Mammary epithelial cell (primary cell): ENCODE measurements at places on chromosomes 12 and 14.

DNA sequence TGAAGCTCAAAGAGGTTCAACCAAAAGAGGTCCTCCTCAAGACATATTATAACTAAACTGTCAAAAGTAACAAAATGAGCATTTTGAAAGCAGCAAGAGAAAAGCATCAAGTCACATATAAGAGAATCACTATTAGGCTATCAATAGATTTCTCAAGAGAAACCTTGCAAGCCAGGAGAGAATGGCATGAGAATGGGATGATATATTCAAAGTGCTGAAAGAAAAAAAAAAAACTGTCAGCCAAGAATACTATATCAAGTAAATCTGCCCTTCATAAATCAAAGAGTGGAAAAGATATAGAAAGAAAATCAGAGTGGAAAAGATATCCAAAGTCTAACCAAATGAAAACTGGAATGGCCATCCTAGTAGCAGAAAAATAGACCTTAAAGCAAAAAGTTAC, 39.3 kb upstream of the TSPAN11 start:
- DNase-seq = no peak

DNA sequence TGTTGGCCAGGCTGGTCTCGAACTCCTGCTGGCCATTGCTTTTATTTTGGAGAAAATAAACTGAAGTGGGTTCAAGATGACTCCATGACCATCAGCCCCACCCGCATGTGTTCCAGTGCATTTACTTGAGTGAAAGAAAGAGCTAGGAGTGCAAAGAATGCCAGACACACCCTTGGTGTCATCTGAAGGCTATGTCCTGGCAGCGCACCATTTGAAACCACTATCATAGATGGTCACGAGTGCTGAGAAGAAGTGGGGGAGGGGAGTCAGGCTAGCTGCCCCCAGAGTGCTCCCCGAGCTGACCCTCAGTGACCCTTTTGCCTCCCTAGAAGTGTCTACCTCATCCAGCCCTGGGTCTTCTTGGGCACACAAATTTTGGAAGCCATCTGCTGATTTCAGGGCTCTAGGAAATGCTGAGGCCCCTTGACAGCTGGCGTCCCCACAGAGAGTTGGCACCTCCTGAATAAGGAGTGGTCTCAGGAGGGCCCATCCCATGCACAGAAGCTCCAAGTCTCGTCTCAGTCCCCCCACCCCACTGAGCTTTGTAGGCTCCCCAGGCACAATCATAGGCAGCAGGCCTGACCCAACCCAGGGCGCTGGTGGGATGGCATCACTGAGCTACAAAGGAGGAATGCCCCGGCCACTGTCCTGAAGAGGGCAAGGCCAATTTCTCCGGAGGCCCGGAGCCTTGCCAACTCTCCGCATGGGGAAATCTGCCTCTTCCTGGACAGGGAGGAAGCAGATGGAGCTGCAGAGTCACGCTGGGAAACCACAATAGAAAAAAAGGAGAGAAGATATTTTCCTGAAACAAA, 28.0 kb downstream of the PXN start:
- peak; percentile 73 for DNase-seq

- DNase-seq = no peak
These were observed 176.5 kb downstream of the ZFP36L1 start for GRCh38 chr14:68616221-68616902.

DNA sequence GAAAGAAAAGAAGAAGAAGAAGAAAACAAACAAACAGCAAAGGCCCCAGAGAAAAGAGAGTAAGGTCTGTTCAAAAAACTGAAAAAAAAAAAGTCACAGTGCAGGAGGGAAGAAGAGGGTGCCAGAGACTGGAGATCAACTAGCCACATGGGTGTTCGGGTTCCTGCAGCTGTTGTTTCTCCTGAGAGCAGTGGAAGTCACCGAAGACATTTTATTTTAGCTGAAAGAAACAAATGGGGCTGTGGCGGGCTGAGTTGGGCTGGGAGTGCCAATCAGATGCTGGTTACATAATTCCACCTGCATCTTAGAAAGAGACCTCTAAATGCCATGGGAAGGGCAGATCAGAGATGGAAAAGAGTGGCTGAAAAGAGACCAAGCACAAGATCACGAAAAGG, 33.9 kb downstream of the ACTN1 start:
- no peak for DNase-seq

- peak; percentile 74 for DNase-seq
These were observed 26.3 kb downstream of the MIPOL1 start for GRCh38 chr14:37223947-37224474.

- DNase-seq = no peak
These were observed 107.5 kb downstream of the SCARB1 start for GRCh38 chr12:124756166-124756565.

DNA sequence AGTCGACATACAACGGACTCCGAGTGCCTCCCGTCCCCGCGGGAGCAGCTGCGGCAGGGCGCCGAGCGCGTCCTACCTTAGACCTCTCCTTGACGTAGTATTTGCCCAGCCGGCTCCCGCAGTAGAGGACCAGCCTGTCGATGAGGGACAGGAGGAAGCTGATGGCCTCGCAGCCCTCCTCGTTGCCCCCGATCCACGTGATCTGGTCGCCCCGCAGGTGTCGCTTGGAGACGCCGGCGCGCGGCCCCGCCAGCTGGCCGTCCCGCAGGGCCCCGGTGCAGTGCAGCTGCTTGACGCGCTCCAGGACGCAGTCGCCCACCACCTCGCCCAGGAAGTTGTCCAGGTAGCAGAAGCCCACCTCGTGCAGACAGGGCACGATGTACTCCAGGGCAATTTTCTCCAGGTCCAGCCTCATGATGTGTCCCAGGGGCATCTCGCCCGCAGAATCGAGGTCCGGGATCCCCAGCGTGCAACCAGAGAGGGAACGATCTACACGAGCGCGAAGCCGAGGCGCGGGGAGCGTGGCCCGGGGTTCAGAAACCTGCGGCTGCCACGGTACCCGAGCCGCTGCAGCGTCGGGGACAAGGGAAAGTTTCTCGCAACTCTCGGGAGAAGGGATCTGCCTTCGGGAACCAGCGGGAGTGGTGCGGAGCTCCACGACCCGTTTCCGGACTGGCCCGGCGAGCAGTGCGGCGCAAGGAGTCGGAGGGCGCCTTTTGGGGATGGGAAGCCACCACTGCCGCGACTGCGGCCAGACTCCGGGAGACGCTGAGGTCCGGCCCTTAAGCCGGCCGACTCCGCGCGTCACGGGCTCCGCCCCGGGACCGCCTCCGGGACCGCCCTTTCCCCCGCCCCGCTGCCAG, at the start of gene EGLN3:
EGLN3 (minus strand) TSS at position 755 of the 863 bp plus-strand sequence; CDS start at position 433, 322 bp downstream.
- DNase-seq = peak; percentile 87

GRCh38 chr12:25806271-25806670, 152.2 kb upstream of the RASSF8 start:
- peak; percentile 76 for DNase-seq
